Left ventricle myocardium inferior (tissue), 1 donor: ENCODE measurements at places on chromosomes 12 and 14.

- DNase-seq = no peak
These were observed 389.1 kb downstream of the AACS start for GRCh38 chr12:125454291-125454690.

DNA sequence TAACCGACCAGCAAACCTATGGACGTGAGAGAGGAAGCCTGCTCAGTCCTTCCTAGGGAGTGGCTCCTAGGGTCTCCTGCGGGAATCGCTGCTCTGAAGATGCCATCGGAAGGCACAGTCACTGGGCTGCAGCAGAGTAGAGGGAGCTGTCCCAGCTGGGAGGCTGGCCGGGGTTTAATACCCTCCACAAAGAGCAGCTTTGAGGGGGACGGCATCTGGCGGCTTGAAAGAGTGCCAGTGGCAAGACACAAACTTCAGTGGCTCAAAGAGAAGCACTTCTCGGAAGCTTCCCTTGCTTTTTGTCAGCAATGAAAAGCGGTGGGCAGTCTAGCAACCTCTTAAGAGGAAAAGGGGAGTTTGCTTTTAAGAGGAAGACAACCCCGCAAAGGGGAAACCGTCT is 114.6 kb downstream of the TMEM132C start:
- DNase-seq = no peak

DNA sequence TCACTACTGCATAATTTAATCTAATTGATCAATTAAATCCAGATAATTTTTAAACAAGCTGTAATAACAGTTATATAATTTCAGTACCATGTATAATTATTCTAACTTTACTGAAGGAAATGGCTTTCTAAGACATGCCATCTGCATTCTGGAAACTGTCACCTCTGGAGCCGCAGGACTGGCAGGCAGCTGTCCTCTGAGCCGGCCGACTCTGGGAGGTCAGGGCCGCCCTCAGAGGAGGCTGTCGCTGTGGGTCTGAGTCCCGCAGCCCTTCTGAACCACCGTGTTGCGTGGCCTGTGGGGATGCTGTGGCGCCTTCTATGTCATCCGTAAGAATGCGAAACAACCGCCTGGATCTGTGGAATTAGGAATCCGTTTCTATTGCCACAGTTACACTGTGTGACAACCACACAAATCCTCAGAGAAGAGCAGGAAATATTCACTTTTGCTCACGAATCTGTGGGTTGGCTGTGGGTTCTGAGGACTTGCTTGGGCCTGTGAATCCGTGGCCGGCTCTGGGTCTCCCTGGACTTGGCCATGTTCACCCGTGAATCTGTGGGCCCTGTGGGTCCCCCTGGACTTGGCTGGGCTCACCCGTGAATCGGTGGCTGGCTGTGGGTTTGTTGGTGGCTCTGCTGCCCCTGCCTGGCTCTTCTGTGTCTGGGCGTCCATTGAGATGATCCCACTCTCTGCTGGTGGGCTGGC is 17.2 kb upstream of the GALNT9 start:
- DNase-seq = no peak

DNA sequence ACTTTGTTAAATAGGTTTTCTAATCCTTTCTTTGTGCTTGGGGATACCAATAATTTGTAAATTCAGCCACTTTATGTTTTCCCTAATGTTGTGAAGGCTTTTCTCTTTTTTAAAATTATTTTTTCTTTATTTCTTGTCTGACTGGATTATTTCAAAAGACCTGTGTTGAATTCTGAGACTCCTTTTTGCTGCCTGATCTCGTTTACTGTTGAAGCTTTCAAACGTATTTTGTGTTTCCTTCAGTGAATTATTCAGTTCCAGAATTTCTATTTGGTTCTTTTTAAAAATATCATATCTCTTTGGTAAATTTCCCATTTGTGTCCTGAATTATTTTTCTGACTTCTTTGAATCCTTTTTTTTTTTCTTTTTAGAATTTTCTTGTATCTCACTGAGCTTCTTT is 241.6 kb downstream of the LRIG3 start:
- DNase-seq = no peak

GRCh38 chr12:98698603-98699463 is 53.7 kb downstream of the APAF1 start:
- peak; percentile 41 for DNase-seq
